ENCODE measurements at places on chromosomes 11 and 22.
A peak's percentile ranks its signal among the peaks of the same experiment; 100 is the strongest.

DNA sequence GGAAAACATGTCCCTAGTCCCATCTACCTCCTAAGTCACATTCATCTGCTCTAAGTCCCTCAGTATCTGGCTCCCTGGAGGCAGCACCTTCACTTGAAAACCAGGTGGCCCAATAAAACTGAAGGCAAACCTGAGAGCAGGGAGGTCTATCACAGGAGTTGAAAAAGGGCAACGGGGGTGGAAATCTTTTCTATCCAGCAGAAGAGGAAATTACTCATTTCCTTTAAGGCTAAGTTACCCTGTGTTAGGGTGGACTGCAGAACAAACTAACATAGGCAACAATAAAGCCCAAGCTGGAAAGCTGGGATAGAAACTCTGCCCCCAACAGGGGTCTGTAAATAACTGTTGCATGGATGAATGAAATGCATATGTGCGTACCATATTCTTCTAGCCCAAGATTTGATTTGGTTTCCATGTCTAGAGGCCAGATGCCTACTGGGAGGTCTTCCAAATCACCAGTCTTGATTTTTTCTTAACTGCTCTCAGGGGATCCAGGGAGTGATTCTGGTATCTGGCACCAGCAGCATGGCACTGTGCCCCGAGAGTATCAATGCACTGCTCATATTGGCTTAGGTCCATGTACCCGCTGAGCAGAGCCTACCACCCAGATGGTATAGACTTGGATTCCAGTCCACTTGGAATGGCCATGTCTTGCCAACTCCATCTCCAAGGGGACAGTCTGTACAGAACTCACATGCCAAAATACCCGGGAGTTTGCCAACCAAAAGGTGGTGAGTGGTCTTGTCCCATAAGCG is 350.0 kb upstream of the NCAM1 start:
- DNase-seq = no peak

DNA sequence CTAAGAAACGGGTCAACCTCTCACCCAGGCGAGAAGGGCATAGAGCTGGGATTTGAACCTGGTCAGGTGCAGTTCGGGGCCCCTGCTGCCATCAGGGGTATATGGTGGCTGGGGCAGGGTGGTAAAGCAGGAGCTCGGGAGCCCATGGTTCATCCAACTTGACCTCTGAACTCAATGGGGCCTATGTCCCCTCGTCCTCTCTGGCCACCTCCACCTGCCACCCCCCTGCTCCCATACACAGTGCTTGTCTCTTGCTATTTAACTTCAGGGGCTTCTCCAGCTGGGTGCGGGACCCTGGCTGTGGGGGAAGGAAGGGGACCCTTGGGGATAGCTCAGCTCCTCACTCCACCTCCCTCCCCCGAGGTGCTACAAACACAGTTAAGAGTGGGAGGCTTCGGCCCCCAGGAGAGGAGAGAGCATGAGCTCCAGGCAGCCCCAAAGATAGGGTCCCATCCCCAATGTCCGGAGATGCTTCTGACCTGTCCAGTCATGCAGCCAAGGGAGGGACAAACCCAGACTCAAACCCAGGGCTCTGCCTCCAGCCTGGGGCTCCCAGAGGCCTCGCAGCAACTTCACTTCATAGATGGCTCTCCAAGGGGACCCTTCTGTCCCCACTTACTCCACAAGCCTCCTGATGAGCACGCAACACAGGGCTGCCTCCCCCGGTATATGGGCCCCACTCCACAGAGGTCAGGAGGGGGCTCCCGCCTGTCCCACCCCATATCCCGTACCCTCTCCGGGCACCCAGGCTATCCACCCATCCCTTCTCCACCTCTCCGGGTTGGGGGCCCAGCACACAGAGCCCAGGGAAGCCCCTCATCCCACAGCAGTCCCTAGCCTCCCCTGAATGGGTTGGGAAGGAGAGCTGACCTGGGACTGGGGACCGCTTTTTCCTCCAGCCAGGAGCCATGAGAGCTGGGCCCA is 712 bp downstream of the IL2RB start:
- no peak for DNase-seq

- DNase-seq = no peak
Measured at GRCh38 chr11:7691759-7692350, 14.4 kb downstream of the OVCH2 start.

DNA sequence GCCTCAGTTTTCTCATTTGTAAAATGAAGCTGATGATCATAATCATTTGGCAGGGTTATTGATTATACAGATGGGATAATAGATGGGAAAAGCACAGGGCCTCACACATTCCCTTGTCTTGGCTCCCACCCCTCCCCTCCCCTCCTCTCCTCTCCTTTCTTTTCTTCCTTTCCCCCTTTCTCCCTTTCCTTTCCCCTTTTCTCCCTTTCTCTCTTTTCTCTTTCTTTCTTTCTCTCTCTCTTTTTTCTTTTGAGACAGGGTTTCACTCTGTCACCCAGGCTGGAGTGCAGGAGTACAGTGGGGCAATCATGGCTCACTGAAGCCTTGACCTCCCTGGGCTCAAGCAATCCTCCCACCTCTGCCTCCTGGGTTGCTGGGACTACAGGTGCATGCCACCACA is 161.0 kb upstream of the NARS2 start:
- DNase-seq = no peak

GRCh38 chr11:126521196-126521595 is 165.7 kb downstream of the ST3GAL4 start:
- DNase-seq = no peak

DNA sequence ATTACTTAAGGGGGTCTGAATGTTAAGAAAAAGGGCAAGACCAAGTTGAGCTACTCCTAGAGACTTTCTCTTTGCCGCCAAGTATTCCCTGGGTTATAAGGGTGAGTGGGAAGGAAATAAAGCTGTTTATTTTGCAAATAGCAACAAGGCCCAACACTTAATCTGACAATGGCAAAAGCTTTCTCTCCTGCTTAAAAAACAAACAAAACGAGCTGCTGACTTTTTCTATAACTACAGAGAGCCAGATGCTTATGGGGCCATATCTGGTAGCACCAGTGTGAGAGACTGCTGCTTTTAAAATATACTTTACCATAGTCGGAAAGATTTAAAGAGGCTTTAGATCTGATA is 2.3 kb upstream of the KDM2A start:
- no peak for DNase-seq

- DNase-seq = no peak
Measured at GRCh38 chr11:96309016-96309642, 33.9 kb downstream of the MAML2 start.

DNA sequence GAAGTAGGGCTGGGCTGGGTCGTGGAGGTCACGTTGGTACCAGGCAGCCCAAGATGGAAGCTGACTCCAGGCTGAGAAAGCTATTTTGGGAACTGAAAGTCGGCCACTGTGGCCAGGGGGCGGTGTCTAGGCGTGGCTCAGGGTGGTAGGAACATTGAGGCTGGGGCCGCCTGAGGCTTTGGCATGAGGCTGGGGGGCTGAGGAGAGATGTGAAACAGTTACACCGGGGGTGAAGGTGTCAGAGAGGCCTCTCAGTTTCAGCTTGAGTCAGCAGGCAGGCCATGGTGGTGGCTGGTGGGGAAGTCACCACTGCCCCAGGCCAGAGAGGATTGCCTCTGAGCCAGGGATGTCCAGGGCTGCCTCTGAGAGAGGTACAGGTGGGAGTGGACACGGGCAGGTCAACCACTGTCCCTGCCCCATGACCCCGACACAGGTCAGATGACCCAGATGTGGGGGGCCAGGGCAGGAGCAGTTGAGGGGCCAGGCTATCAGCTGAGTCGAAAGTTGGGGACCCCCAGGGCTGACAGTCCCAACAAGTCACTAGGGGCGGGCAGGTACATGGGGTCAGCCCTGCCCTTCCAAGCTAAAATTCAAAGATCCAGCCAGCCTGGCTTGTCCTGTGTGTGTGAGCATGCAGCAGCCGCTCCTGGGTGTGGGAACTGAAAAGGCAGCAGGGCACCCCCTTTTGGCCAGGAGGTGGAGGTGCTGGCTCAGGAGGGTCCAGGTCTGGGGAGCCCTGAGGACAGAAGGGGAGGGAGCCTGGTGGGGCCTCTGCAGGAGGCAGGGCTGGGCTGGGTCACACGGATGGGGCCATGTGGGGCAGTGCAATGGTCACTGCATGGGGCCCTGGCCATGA is 7.2 kb downstream of the KCNK7 start:
- no peak for DNase-seq

- no peak for DNase-seq
Measured at GRCh38 chr11:16311831-16312230, 44.5 kb downstream of the SOX6 start.

DNA sequence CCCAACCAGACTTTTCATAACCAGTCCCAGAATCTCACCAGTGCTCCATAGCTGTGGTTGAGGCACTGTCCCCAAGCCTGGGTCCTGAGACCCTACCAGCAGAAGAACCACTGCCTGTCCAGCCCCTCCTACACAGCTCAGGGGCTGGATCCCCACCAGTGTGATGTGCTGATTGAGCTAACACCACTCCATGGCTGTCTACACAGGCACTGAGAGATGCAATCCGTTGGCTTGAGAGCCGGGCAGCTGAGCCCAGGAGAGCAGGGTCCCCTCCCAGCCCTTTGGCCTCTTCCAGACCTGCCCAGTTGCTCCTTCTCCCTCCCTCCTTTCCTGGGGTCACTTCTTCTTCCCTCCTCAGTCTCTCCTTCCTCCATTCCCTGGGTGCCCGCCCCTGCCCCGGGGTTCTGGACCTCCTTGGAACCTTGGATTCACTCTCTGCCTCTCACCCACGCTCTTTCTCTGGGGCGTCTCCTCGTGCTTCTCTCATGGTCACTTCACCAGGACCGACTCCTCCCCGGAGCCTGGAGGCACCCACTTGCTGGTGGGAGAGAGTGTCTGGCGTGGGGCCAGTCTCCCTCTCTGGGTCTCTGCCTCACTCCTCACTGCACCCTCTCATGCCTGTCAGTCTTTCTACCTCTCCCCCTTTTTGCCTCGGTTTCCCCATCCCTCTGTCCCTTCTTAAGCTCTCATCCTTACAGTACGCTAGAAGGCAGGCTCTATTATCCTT is 706 bp upstream of the SCYL1 start:
- DNase-seq = no peak

GRCh38 chr11:55852141-55852540 is 13.6 kb downstream of the OR5D16 start:
- no peak for DNase-seq

- DNase-seq = no peak
Measured at GRCh38 chr11:82521427-82521826, 212.2 kb downstream of the FAM181B start.

DNA sequence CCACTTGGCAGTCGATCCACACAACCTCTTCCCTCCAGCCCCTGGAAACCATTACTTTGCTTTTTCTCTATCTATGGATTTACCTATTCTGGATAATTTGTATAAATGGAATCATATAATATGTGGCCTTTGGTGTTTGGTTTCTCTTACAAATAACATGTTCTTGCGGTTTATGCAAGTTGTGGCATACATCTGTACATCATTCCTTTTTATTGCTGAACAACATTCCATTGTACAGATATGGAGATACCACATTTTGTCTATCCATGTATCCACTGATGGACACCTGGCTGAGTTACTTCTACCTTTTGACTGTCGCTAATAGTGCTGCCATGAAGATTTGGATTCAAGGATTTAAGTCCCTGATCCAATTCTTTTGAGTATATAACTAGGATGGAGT is 25.1 kb downstream of the SMCO4 start:
- no peak for DNase-seq

DNA sequence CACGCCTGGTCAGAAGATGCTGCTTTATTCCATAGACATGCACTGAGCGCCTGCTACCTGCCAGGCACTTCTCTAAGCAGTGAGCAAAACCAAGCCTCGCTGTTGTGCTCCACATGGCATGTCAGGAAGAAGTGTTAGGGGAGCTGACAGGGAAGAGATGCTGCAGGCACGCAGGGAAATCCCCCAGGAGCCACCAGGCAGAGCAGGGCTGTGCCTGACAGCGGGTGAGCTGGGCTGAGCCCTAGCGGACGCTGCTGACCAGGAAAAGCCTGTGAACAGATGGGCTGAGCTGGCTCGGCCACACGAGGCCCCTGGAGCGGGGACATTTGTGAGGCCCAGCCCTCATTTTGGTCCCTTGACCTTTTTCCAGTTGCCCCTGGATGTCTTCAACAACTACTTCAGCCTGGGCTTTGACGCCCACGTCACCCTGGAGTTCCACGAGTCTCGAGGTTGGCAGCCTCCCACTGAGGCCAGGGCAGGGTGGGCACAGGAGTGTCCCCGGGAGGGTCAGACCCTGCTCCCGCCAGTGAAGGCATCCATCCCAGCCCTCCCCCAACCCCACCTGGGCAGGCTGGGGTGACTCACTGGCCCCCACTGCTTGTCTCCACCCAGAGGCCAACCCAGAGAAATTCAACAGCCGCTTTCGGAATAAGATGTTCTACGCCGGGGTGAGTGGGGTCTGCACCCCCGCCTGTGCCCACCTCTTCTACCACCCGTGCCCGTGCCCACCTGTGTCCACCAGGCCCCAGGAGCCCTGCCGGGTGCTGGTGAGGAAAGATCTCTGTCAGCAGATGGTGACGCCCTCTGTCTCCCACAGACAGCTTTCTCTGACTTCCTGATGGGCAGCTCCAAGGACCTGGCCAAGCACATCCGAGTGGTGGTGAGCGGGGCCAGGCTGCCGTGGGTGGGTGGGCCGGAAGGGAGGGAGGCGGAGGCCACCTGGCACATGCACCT is 7.4 kb upstream of the MDK start:
- DNase-seq = no peak

GRCh38 chr11:8828046-8828445 is 82.9 kb upstream of the AKIP1 start:
- no peak for DNase-seq

DNA sequence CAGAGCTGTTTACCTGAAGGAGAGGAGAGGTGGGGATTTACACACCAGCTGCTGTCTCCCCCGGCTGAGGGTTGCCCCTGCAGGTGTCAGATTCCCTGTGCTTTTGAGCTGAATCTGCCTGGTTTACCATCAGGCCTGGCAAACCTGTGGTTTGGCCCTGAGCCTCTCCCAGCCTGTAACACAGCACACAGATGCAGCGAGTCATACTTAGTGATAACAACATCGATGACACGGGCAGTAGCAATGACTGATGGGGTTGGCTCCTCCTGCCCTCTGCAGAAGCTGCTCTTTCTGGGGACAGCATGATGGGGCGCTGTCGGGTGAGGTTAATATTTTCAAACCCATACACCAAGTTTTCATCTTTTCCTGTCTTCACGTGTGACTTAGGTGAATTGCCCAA is 380.0 kb upstream of the B3GAT1 start:
- DNase-seq = no peak

GRCh38 chr11:77517226-77517625 is 43.3 kb upstream of the PAK1 start:
- DNase-seq = no peak

GRCh38 chr11:8357505-8357888 is 93.8 kb upstream of the LMO1 start:
- no peak for DNase-seq

GRCh38 chr11:127052404-127052803 is 51.8 kb upstream of the KIRREL3 start:
- DNase-seq = peak; percentile 23

- no peak for DNase-seq
Measured at GRCh38 chr22:43433451-43434274, 21.8 kb downstream of the MPPED1 start.

GRCh38 chr11:122803716-122804115 is 34.6 kb upstream of the CRTAM start:
- DNase-seq = no peak
